ENCODE measurements at places on chromosomes 11 and 22. TPM values are rescaled to one million over a fixed set of nuclear protein-coding genes. Genes with fewer than 3 reads are reported as not detected.

Gene CCDC89
- not detected for total RNA-seq

Gene ARHGAP20
- 1.8 TPM for total RNA-seq

Gene KCNC1
- total RNA-seq = not detected

Gene SCUBE2
- 0.73 TPM for total RNA-seq

Gene KCNQ1OT1
- total RNA-seq = 1.1 TPM

Gene FOLH1
- total RNA-seq = not detected

Gene KDM4D
- total RNA-seq = 0.73 TPM

Gene RRP7A
- total RNA-seq = 54.9 TPM

Gene OR6A2
- total RNA-seq = 0.20 TPM

Gene CSF2RB
- total RNA-seq = 8.9 TPM

Gene VSIG10L2
- not detected for total RNA-seq

Gene KDELR3
- 29.3 TPM for total RNA-seq

Gene OR4A5
- total RNA-seq = not detected

Gene FGF19
- total RNA-seq = not detected

Gene OR51E2
- total RNA-seq = not detected

Gene SPON1
- total RNA-seq = not detected

Gene GGTLC2
- not detected for total RNA-seq

Gene ZNF202
- total RNA-seq = 8.5 TPM

Gene WNT11
- total RNA-seq = not detected

Gene NRXN2
- not detected for total RNA-seq

Gene KCNJ5
- total RNA-seq = not detected

Gene LRRC56
- 0.46 TPM for total RNA-seq

Gene APOA4
- total RNA-seq = not detected

Gene BACE1-AS
- total RNA-seq = 1.8 TPM

Gene EHBP1L1
- total RNA-seq = 43.5 TPM

Gene OR52N4
- total RNA-seq = not detected

Gene CCND1
- total RNA-seq = 349 TPM

Gene C22orf31
- not detected for total RNA-seq

Gene UBQLNL
- 0.04 TPM for total RNA-seq

Gene BTBD18
- not detected for total RNA-seq

Gene CCDC88B
- 1.6 TPM for total RNA-seq

Gene VWCE
- total RNA-seq = 1.7 TPM

Gene TCN1
- total RNA-seq = not detected

Gene MMP13
- not detected for total RNA-seq

Gene SC5D
- total RNA-seq = 58.5 TPM

Gene P2RY6
- 0.13 TPM for total RNA-seq

Gene RIMBP3B
- total RNA-seq = under 0.01 TPM

Gene KRTAP5-10
- total RNA-seq = not detected

Gene OR52H1
- not detected for total RNA-seq

Gene OR10A2
- total RNA-seq = not detected

Gene OR56A1
- total RNA-seq = not detected

Gene TTC36
- total RNA-seq = 0.40 TPM

Gene CRYBA4
- not detected for total RNA-seq

Gene C11orf91
- not detected for total RNA-seq

Gene BTG4
- not detected for total RNA-seq

Gene CSRP3
- not detected for total RNA-seq

Gene ZNF214
- total RNA-seq = 4.1 TPM

Gene ACRV1
- not detected for total RNA-seq

Gene ADAMTS15
- total RNA-seq = under 0.01 TPM

All from pulmonary artery endothelial cell (primary cell).